ENCODE measurements at places on chromosomes 1 and 21.
A peak's percentile ranks its signal among the peaks of the same experiment; 100 is the strongest.

DNA sequence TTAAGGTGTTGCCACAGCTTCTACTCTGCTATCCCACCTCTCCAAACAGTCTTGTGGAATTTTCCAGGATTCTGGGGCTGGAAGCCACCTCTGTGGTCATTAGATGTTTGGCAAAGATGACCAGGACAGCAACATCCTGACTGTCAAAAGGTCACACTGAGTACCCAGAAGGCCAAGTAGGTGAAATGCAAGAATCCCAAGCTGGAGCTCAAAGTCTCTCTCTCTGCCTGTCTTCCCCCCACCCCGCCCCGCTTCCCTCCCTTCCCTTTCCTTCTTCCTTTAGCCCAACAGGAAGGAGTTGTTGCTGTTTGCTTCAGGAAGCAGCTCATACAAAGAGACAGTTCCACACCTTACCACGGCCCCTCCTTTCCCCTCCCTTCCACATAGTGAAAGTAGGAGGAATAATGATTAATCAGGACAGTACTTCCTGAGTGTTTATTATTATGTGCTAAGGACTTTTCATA, 75.6 kb upstream of the SLC2A1 start:
- DNase-seq, result no peak

DNA sequence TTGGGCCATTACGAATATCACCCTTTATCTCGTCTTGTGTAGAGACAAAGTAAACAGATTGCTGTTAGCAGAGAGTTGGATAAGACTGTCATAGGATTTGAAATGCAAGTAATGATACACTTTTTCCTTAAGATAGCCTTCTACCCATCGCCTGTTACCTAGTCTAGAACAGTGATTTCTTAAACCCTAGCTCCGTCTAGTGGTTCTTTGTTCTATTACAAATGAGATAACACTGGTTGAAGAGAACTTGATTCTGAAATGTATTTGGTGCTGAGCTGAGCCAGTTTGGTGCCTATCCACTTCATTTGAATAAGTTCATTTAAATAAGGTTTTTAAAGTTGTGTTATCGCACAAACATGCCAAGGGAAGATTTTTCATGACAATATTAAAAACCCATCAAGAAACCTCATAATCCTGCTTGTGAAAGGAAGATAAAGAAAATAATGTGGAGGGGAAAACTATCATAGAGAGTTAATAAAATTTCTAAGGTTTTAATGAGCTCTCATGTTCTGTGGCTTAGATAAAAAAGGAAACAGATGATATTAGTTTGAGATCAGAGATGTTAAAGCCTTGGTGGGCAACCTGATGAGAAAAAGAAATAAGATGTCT, 1.5 kb upstream of the KCNH1 start:
- DNase-seq, result peak; percentile 24

GRCh38 chr1:245412306-245412705, 257.5 kb downstream of the KIF26B start:
- no peak for DNase-seq

- DNase-seq, result no peak
Measured at GRCh38 chr1:47405697-47406096, 10.4 kb upstream of the FOXE3 start.

- DNase-seq, result no peak
Measured at GRCh38 chr1:7594002-7594713, 176.9 kb upstream of the VAMP3 start.

- no peak for DNase-seq
Measured at GRCh38 chr1:63731117-63732043, 42.4 kb upstream of the ROR1 start.

DNA sequence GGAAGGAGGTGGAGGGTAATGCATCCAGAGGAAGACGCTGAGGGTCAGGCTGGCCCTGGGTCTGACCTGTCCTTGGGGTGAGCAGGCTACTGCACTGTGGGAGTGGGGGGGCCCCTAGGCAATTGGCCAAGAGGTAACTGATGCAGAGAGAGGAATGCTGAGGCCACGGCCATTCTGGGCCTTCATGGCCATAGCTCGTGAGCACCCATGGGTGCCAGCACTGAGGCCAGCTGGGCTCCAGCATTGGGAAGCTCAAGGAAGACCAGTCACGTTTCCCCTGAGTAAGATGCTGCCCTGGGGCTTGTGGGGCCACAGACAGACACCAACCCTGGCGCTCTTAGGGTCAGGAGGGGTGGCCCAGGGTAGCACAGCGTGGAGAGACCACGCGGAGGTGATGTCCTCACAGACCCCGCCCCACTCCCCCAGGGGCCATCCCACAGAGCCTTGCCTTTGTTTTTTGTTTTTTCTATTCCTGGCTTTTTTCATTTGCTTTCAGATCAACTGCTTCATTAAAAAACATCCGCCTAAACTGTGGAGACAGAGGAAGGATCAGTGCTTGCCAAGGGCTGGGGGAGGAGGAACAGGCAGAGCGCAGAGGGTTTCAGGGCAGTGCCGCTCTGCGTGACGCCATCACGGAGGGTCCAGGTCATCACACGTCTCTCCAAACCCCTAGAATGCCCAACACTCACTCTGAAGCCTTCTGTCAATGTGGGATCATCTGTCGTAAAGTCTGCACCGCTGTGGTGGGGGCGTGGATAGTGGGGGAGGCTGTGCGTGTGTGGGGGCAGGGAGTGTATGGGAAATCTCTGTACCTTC, 61.1 kb downstream of the SIK1 start:
- DNase-seq, result no peak

GRCh38 chr1:227134686-227135314, 183.5 kb downstream of the CDC42BPA start:
- no peak for DNase-seq

GRCh38 chr1:244657421-244657820, 4.5 kb downstream of the DESI2 start:
- no peak for DNase-seq

- no peak for DNase-seq
Measured at GRCh38 chr1:84225646-84226045, 75.9 kb upstream of the SAMD13 start.

DNA sequence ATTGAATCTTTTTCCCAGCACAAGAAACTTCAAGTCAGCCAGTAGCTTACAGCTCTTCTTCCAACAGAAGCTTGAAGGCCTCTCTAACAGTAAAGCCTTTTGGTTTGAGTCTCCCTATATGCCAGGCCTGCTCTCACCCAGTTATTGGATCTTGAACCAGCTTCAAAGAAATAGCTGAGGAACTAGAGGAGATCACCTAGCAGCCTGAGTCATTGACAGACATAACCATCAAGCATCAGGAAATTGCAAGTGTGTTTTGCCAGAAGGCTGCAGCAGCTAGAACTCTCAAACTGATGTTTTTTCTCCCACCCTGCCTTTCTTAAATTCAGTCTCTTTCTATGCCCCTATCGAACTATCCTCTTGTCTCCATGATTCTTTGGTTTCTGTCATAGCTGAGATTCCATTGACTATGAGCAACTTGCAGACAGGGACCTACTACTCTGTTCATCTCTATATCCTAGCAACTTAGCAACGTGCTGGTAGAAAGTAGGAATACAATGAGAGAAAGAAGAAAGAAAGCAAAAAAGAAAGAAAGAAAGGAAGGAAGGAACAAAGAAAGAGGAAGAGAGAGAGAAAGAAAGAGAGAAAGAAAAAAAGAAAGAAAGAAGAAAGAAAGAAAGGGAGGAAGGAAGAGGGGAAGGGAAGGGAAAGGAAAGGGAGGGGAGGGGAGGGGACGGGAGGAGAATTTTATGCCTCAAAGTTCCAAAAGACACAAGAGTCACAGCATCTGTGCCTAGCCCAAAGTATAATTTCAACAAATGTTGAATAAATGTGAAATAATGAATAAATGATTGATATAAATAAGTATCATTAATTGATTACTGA, 60.0 kb upstream of the FGGY start:
- DNase-seq, result no peak

GRCh38 chr1:166914111-166914510, 38.0 kb upstream of the TADA1 start:
- DNase-seq, result no peak

- DNase-seq, result no peak
Measured at GRCh38 chr1:97989094-97989680, 68.4 kb upstream of the DPYD start.

DNA sequence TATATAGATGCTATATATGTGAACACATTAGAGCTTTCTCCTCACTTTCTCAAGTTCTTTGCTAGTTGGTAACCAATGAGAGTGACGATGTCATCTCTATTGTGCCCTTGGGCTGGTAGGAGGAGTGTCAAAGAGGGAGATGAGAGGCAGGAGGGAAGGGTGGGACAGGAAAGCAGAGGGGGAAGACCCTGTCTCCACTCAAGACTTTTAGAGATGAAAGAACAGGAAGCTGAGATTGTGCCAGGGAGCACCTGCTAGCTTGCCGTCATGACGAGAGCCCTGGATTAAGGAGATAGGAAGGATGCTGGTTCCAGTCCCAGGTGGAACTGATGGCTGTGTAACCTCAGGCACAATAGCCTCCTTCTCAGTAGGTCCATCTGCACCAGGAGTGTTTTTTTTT, 16.7 kb downstream of the CNR2 start:
- DNase-seq, result no peak

DNA sequence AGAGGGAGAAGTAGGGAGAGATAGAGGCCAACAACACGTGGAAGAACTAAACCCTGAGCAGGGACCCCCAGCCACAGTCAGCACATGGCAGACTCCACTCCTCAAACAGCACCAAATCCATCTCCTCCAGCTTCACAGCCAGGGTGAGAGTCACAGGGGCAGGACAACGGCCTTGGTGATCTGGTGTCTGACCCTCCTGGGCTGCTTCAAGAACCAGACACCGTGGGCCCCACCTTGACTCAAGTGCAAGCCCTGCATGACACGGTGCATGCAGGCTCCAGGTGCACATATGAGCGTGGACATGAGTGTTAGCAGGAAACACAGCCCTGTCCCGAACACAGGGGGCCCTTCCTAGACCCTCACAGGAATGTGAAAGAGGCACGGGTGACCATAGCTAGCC, 21.9 kb downstream of the S100A7 start:
- DNase-seq, result no peak

- DNase-seq, result no peak
Measured at GRCh38 chr1:15799004-15799867, 8.2 kb downstream of the UQCRHL start.

DNA sequence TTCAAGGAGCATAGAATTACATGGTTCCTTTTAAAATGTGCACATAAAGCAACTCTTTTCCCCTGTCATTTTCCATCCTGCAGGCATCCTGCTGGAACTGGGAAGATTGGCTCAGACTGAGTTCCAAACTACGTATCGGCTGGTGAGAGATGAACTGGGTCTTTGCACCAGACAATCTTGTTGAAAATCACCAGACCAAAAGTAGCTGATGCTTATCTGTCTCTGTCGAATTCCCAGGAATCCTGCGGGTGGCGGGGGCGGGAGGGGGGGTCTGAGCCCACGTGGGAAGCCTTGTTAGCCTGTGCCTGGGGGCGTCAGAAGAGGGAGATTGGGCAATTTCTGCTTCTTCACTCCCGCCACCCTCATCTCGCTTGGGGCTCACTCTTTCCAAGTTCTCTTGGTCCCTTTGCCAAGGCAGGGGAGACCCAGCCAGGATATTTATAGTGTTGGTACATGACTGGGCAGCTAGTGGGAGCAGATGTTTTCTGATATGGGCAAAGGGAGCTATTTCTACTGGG, 90.1 kb upstream of the SLC25A33 start:
- DNase-seq, result no peak

GRCh38 chr1:153742411-153743142, 14.7 kb downstream of the INTS3 start:
- peak; percentile 47 for DNase-seq

DNA sequence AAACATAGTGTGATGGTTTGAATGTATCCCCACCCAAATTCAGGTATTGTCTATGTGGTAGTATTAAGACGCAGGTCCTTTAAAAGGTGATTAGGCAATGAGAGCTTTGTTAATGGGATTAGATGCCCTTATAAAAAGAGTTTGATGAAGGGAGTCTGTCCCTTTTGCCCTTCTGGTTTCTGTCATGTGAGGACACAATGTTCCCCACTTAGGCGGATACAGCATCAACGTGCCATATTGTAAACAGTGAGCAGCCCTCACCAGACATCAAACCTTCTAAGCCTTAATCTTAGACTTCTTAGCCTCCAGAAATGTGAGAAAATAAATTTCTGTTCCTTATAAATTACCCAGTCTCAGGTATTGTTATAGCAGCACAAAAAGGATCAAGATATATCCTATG, 172.8 kb downstream of the FAF1 start:
- DNase-seq, result no peak

GRCh38 chr21:16563795-16564194, 834.0 kb downstream of the USP25 start:
- no peak for DNase-seq

GRCh38 chr21:35376406-35377135, 327.5 kb upstream of the RUNX1 start:
- no peak for DNase-seq

- no peak for DNase-seq
Measured at GRCh38 chr1:54464477-54465146, 58.4 kb upstream of the SSBP3 start.

DNA sequence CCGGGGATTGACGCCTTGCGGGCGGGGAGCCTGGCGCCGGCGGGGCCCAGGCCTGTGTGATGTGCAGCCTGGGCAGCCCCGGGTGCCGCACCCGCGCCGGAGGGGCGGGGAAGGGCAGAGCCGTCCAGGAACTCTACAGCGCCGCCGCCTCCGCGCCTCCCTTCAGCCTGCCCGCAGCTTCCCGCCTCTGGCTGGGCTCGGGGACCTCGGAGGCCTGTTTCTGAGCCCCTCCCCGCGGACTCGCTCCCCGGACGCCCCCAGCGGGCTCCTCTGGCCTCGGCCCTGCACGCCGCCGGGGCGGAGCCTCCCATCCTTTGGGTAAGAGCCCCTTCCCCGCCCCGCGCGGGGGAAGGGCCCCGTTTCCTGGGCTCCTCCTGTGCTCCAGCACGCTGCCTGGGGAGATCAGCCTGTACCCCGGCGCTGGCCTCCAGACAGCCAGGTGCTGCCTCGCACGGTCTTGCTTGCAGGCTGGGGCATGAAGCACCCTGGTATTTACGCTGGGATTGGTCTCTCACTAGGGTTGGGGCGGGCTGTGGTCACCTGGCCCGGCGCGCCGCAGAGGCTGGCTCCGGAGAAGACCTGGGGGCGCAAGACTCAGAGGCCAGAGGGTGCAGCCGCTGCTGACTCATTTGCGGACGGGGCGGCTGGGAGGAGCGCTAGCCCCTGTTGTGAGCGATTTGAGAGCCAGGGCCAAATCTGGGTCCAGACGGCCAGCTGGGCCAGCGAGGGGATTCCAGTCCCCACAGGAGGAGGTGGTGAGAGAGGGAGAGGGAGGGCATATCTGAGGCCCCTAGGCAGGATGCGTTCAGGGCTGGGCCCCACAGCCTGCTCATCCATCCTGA, 5.7 kb upstream of the ACOT11 start:
- DNase-seq, result peak; percentile 71

Data from GM06990 (cell line).